Activated naive CD8-positive, alpha-beta T cell treated with anti-CD3 and anti-CD28 coated beads for 36 hours (primary cell): ENCODE measurements at places on chromosomes 5 and 9.
A peak's percentile ranks its signal among the peaks of the same experiment; 100 is the strongest.

GRCh38 chr9:107177857-107178256, 105.2 kb upstream of the RAD23B start:
- H3K4me1 ChIP-seq, result peaks cover 3% of the 10 kb centered on the region
- no peak overlapping the region for H3K4me3 ChIP-seq
- H3K27ac ChIP-seq, result no peak overlapping the region
- H3K27me3 ChIP-seq, result peaks cover 13% of the 10 kb centered on the region

DNA sequence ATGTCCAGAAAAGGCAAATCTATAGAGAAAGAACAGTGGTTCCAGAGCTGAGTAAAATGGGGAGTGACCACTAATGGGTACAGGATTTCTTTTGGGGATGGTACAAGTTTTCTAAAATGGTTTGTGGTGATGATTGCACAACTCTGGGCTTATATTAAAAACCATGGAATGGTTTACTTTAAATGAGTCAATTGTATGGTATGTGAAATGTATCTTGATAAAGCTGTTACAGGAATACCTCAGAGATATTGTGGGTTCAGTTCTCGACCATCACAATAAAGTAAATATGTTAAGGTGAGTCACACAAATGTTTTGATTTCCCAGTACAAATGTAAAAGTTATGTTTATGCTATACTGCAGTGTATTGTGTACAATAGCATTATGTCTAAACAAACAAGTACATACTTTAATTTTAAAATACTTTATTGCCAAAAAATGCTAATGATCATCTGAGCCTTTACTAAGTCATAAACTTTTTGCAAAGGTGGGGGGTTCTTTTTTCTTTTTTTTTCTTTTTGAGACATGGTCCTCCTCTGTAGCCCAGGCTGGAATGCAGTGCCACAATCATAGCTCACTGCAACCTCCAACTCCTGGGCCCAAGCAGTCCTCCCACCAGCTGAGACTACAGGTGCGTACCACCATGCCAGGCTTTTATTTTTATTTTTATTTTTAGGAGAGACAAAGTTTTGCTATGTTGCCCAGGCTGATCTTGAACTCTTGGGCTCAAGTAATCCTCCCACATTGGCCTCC, 65.9 kb downstream of the SHOC1 start:
- no peak overlapping the region for H3K4me3 ChIP-seq
- no peaks in the 10 kb centered on the region for H3K4me1 ChIP-seq
- peaks cover 16% of the 10 kb centered on the region for H3K36me3 ChIP-seq
- no peak for DNase-seq
- H3K27me3 ChIP-seq, result no peaks in the 10 kb centered on the region
- no peak overlapping the region for H3K27ac ChIP-seq

DNA sequence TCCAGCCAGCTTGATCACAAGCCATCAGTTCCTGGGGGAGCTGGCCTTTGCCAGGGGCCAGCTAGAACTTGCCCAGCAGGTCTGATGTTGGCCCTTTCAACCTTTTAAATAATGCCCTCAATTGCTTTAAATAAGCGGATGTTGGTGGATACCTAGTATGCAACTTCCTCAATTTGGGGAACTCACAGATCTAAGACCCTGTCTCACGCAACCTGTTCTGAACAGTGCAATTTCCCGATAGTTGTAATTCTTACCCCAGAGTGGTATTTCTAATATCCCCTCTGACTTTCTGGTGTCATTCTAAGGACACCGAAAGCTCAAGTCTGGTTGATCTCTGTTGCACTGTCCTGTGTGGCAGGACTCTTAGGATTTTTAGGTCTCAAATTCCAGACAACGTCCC, 23.1 kb downstream of the GALNT12 start:
- no peaks in the 10 kb centered on the region for H3K27me3 ChIP-seq
- no peak overlapping the region for H3K4me3 ChIP-seq
- H3K4me1 ChIP-seq, result no peaks in the 10 kb centered on the region
- no peak overlapping the region for H3K27ac ChIP-seq
- no peak for DNase-seq

DNA sequence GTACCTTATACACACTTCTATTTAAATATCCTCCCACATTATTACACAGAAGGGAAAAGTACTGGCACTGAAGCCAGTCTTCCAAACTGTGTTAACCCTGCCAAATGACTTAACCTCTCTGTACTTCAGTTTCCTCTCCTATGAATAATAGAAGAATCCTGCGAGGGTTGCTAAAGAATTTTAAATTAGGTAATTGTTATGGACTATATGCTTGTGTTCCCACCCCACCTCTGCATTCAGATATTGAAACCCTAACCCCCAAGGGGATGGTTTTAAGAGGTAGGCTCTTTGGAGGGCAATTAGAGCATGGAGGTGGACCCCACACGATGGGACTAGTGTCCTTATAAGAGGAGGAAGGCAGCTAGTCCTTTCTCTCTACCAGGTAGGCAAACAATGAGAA, 72.7 kb downstream of the TTLL11 start:
- H3K27ac ChIP-seq, result no peak overlapping the region
- H3K27me3 ChIP-seq, result no peaks in the 10 kb centered on the region
- no peaks in the 10 kb centered on the region for H3K4me1 ChIP-seq
- no peak for DNase-seq
- H3K36me3 ChIP-seq, result peaks cover 18% of the 10 kb centered on the region
- H3K4me3 ChIP-seq, result no peak overlapping the region

- DNase-seq, result no peak
- H3K27ac ChIP-seq, result peak overlapping the region; percentile 60
- H3K36me3 ChIP-seq, result peaks cover 2% of the 10 kb centered on the region
- peak overlapping the region; percentile 11 for H3K4me3 ChIP-seq
- peaks cover 24% of the 10 kb centered on the region for H3K4me1 ChIP-seq
Observed at GRCh38 chr5:56011835-56012234, 17.1 kb upstream of the IL6ST start.

DNA sequence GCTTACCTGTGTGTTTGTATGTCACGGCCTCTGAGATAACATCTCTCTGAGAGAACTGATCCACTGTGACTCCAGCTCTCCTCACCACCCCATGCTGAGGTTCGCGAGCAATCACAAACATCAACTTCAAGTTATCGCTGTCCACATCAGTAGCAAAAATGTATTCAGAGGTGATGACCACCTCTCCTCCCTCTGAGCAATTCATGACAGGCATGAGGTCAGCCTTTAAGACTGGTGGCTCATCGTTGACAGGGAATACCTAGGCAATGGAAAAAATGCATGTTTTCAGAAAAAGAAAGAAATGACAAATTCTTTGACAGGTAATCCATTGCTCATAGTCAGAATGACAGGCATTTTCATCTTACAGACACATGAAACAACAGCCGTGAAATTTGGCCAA, 90.3 kb upstream of the CER1 start:
- H3K4me1 ChIP-seq, result no peaks in the 10 kb centered on the region
- H3K4me3 ChIP-seq, result no peak overlapping the region
- H3K27ac ChIP-seq, result no peak overlapping the region
- H3K36me3 ChIP-seq, result no peaks in the 10 kb centered on the region

- H3K4me3 ChIP-seq, result no peak overlapping the region
- no peak overlapping the region for H3K27ac ChIP-seq
Observed at GRCh38 chr5:41065691-41066335, 5.3 kb downstream of the MROH2B start.

GRCh38 chr5:135266975-135267374, 132.1 kb downstream of the MACROH2A1 start:
- no peaks in the 10 kb centered on the region for H3K36me3 ChIP-seq
- no peak overlapping the region for H3K4me3 ChIP-seq
- H3K27me3 ChIP-seq, result peaks cover 1% of the 10 kb centered on the region
- no peaks in the 10 kb centered on the region for H3K4me1 ChIP-seq
- no peak overlapping the region for H3K27ac ChIP-seq
- DNase-seq, result no peak

GRCh38 chr5:60674251-60675069, 25.5 kb downstream of the DEPDC1B start:
- no peak overlapping the region for H3K4me3 ChIP-seq
- H3K27me3 ChIP-seq, result peaks cover 4% of the 10 kb centered on the region
- H3K27ac ChIP-seq, result no peak overlapping the region
- H3K36me3 ChIP-seq, result no peaks in the 10 kb centered on the region

DNA sequence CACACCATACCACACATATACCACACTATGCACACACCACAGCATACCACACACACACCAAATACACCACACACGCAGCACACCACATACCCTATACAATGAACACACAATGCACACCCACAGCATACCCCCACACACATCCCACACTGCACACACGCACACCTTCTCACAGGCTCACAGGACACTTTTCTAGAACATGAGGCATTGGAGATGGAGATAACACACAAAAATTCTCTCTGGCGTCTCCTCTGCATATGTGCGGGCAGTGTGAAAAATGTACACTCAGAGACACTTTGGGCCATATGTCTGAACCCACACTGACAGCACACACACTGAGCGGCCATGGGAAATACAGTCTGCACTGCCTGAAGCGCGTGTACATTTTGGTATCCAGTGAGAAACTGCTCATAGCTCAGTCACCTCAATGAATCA, 278.1 kb downstream of the GADD45G start:
- H3K27me3 ChIP-seq, result no peaks in the 10 kb centered on the region
- H3K4me3 ChIP-seq, result no peak overlapping the region
- no peak overlapping the region for H3K27ac ChIP-seq
- H3K4me1 ChIP-seq, result no peaks in the 10 kb centered on the region
- H3K36me3 ChIP-seq, result no peaks in the 10 kb centered on the region

GRCh38 chr9:76859860-76860259, 46.1 kb downstream of the PRUNE2 start:
- no peak for DNase-seq
- H3K4me1 ChIP-seq, result no peaks in the 10 kb centered on the region
- H3K4me3 ChIP-seq, result no peak overlapping the region
- no peaks in the 10 kb centered on the region for H3K36me3 ChIP-seq
- no peak overlapping the region for H3K27ac ChIP-seq

- no peak for DNase-seq
- H3K4me1 ChIP-seq, result peaks cover 49% of the 10 kb centered on the region
- peak overlapping the region; percentile 70 for H3K27ac ChIP-seq
- H3K36me3 ChIP-seq, result peaks cover 9% of the 10 kb centered on the region
- H3K27me3 ChIP-seq, result peaks cover 26% of the 10 kb centered on the region
Observed at GRCh38 chr9:91415290-91415689, 8.3 kb downstream of the NFIL3 start.

DNA sequence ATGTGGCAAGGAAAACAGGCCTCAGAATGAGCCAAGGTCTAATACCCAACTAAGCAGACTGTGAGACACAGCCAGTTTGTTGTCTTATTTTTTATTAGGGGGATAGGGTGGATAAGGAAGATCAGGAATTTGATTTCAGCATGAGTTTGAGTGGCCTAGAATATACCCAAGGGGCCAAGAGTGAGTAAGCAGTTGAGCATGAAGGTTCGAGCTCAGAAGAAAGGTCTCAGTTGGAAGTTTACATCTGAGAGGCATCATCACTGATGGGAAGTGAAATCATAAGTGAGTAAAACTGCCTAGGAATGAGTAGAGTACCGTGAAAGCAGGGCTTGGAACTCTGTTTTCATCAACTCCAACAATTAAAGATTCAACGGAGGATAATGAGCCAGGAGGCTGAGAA, 12.6 kb downstream of the PSMD5 start:
- H3K27ac ChIP-seq, result no peak overlapping the region
- H3K27me3 ChIP-seq, result no peaks in the 10 kb centered on the region

DNA sequence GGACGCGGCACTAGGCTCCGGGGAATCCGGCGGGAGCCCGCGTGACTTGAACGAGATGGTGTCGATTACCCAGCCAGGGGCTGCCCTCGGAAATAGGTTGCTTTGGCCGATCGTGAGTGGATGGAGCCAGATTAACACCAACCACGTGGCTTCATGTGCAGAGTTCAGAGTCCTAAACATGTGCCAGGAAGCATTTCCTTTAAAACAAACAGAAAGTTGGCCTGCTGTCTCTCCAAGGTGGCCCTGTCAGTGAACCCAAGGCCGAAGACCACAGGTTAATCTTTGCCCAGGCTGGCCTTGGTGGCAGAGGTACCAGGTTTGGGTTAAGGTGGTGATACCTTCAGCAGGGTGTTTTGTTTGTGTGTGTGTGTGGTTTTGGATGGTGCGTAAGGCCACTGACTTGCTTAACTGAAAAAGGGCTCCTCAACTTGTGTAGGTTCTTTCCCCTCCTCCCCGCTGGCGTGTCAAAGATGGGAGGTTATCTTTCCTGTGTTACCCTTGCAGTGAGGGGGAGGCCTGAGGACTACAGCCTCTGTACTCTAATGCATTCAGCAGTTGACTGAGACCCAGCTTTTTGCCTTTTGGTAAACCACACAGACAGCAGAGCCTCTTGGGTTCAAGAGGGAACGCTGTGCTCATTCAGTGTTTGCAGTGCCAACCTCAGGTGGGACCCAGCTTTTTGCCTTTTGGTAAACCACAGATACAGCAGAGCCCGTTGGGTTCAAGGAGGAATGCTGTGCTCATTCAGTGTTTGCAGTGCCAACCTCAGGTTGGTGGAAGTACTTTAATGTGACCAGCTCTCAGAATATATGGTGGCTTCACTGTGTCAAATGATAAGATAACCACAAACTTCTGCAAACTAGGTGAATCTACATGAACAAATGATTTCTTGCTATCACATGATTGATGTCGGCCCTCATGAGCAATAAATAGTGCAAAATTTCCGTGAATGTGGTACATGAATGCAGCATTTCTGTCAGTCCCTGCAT, 1.4 kb downstream of the IQGAP2 start:
- peaks cover 4% of the 10 kb centered on the region for H3K36me3 ChIP-seq
- H3K4me3 ChIP-seq, result peak overlapping the region; percentile 95
- no peaks in the 10 kb centered on the region for H3K27me3 ChIP-seq
- DNase-seq, result peak; percentile 68
- peak overlapping the region; percentile 98 for H3K27ac ChIP-seq

GRCh38 chr5:167982-168660, 23.2 kb upstream of the LRRC14B start:
- no peaks in the 10 kb centered on the region for H3K36me3 ChIP-seq
- H3K4me1 ChIP-seq, result no peaks in the 10 kb centered on the region
- no peak overlapping the region for H3K4me3 ChIP-seq
- H3K27ac ChIP-seq, result no peak overlapping the region

GRCh38 chr5:133321833-133322420, 270.1 kb downstream of the HSPA4 start:
- peak overlapping the region; percentile 15 for H3K4me3 ChIP-seq
- no peaks in the 10 kb centered on the region for H3K36me3 ChIP-seq
- peak; percentile 54 for DNase-seq
- H3K27me3 ChIP-seq, result no peaks in the 10 kb centered on the region

- DNase-seq, result no peak
- H3K4me1 ChIP-seq, result no peaks in the 10 kb centered on the region
- H3K36me3 ChIP-seq, result no peaks in the 10 kb centered on the region
- no peak overlapping the region for H3K27ac ChIP-seq
- H3K27me3 ChIP-seq, result no peaks in the 10 kb centered on the region
Observed at GRCh38 chr5:9626955-9627354, 3.2 kb downstream of the TAS2R1 start.

- peaks cover 6% of the 10 kb centered on the region for H3K4me1 ChIP-seq
- peaks cover 40% of the 10 kb centered on the region for H3K27me3 ChIP-seq
- H3K36me3 ChIP-seq, result no peaks in the 10 kb centered on the region
- no peak overlapping the region for H3K27ac ChIP-seq
- DNase-seq, result no peak
Observed at GRCh38 chr9:14749741-14750211, 27.2 kb upstream of the CER1 start.

DNA sequence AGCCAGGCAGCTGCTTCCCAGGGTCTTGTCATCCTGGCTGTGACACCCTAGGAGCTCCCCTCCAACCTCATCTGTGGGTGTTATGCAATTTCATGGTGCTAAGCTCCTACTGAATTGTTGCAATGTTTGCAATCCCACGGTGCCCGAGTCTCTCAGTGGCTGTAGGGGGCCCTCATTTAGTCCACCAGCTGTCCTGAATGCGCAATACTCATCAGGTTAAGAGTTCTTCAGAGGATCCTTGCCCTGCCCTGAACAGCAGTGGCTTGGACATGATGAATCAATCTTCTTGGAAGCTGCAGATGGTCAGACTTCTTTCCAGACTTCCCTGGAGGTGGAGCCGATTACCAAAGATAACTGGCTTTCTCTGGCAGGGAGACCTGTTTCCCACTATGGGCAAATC, 584.1 kb downstream of the CCDC171 start:
- H3K4me1 ChIP-seq, result peaks cover 42% of the 10 kb centered on the region
- DNase-seq, result no peak
- peak overlapping the region; percentile 89 for H3K27ac ChIP-seq
- H3K27me3 ChIP-seq, result peaks cover under 1% of the 10 kb centered on the region
- no peaks in the 10 kb centered on the region for H3K36me3 ChIP-seq
